Muscle of leg (tissue), 16 donors: ENCODE measurements at places on chromosomes 4 and X. TPM values are rescaled to one million over a fixed set of nuclear protein-coding genes. Genes with fewer than 3 reads are reported as not detected.

GRCh38 chrX:107014936-107015335 lies 14.9 kb upstream of the MORC4 start:
- no peaks in the 10 kb centered on the region for H3K4me1 ChIP-seq
- no peaks in the 10 kb centered on the region for H3K36me3 ChIP-seq
- DNase-seq: peak; percentile 87
- H3K4me3 ChIP-seq: no peak overlapping the region

GRCh38 chr4:73103799-73104503 lies 34.4 kb upstream of the COX18 start:
- H3K4me1 ChIP-seq: no peaks in the 10 kb centered on the region
- no peak overlapping the region for H3K4me3 ChIP-seq
- no peak for DNase-seq
- H3K27me3 ChIP-seq: no peaks in the 10 kb centered on the region
- no peak overlapping the region for H3K27ac ChIP-seq

DNA sequence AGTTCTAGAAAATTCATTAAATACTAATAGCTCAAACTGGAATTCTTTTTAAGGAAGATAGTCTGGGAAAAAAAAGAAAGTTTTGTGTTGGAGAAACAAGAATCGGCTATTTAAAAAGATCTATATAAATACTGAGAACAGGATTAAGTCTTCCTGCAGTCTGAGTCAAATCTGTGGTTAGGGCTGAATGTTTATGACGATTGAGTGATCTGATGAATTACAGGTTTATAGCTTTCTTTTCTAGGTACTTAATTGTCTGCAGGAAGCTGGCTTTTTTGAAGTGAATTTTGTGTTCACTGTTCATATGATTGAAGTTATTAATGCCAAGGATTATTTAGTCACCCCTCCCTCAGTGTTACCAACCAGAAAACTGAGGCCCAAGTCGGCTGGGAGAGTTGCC lies 42.2 kb downstream of the TLL1 start:
- no peak overlapping the region for H3K27ac ChIP-seq
- no peak overlapping the region for H3K4me3 ChIP-seq
- no peaks in the 10 kb centered on the region for H3K36me3 ChIP-seq
- DNase-seq: no peak
- no peaks in the 10 kb centered on the region for H3K4me1 ChIP-seq

DNA sequence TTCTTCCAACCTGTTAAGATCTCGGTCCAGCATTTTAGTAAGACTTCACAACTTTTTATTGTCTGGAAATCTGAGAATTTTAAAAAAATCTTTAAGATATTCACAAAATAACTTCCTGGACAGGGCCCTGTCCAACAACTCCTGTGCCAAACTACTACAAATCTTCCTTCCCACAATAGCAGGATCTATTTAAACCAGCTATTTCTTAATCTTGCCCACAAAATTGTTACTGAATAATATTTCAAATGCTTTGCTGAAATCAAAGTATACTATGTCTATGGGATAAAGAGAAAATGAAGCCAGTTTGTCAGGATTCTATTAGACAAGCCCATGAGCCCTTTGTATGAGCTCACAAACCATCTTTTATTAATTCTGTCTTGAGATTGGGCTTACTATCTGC lies 104.1 kb upstream of the DDIT4L start:
- H3K27ac ChIP-seq: no peak overlapping the region
- DNase-seq: no peak
- H3K36me3 ChIP-seq: no peaks in the 10 kb centered on the region
- H3K4me1 ChIP-seq: no peaks in the 10 kb centered on the region

DNA sequence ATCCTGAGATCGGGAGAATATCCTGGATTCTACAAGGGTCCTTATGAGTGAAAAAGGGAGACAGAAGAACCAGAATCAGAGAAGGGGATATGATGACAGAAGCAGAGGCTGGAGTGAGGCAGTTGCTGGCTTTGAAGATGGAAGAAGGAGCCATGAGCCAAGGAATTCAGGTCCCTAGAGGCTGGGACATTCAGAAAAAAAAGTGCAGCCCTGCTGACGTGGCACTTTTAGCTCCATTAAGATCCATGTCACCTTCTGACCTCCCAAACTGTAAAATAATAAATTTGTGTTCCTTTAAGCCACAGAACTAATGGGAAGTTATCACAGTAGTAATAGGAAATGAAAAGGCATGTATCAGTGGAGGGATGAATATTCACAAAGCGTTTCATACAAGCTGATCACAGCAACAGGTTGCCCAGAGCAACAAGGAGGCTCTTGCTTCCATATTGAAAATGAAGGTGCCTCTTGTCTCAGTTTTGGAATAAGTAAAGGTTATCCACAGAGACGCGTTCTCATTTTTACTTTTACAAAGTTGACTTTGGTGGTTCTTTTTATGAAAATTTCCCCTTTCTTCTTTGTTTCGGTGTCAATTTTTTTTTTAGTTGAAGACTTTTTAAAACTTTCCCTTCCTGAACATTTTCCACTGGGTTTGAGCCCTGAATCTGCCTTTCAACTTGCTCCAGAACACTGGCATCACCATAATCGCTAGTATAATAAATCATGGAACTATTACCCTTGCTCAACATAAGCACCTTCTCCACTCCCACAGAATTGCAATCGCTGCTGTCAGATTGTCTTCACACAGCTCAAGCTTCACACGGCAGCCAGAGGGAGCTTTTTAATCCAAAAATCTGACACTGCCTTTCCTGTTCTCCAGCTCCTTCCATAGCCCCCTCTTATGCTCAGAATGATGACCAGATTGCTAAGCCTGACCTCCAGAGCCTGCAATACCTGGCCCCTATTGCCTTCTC lies 127.6 kb upstream of the RBPJ start:
- H3K27ac ChIP-seq: peak overlapping the region; percentile 62
- H3K4me3 ChIP-seq: no peak overlapping the region
- DNase-seq: peak; percentile 75
- no peaks in the 10 kb centered on the region for H3K36me3 ChIP-seq
- peaks cover 7% of the 10 kb centered on the region for H3K4me1 ChIP-seq
- H3K27me3 ChIP-seq: no peaks in the 10 kb centered on the region

- H3K36me3 ChIP-seq: no peaks in the 10 kb centered on the region
- no peak for DNase-seq
- H3K4me1 ChIP-seq: peaks cover 37% of the 10 kb centered on the region
- H3K27me3 ChIP-seq: peaks cover 5% of the 10 kb centered on the region
- no peak overlapping the region for H3K4me3 ChIP-seq
Measured at GRCh38 chr4:8316251-8316771, 46.8 kb downstream of the HTRA3 start.

DNA sequence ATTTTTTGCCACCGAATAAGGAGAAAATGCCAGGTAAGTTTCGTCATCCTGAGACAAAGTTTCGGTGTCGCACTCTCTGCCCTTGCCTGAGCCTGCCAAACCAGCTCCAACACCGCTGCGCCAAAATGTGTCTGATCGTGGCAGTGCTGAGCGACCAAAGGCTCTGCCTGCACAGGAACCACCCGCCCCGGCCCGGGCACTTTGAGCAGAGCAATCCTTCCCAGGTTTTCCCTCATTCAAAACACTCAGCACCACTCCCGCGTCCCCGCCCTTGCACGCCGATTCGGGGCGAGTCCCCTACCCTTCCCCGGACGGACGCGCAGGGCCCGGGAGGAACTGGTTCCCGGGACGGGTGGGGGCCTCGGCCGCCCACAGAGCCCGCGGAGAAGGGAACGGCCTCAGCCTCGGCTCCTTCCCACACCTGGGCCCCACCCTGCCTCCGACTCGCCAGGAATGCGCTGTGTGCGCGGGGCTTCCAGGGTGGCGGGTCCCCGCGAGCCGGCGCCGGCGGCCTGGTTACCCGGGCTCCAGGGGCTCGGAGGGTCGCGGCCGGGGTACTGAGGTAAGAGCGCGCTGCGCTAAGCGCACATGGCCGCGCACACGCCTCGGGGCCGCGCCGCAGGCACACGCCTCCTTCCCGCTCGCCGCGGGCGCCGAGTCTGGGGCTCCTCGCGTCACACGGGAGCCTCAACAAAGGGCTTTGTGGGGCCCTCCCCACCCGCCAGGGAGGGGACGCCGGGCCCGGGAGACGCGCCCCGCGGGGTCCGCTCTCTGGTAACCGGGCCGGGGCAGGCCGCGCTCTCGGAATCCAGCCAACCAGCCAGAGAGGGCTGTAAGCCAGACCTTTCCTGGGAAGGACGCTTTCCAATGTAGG lies at the start of gene C4orf36:
Gene C4orf36 (minus strand): TSS at position 661 of the 874 bp plus-strand sequence. CDS start 902 bp downstream, outside the sequence.
- H3K4me1 ChIP-seq: peaks cover 6% of the 10 kb centered on the region
- H3K36me3 ChIP-seq: no peaks in the 10 kb centered on the region
- peaks cover 12% of the 10 kb centered on the region for H3K27me3 ChIP-seq

- no peak for DNase-seq
- H3K27ac ChIP-seq: no peak overlapping the region
- no peak overlapping the region for H3K4me3 ChIP-seq
Measured at GRCh38 chr4:89298788-89299152, 8.8 kb downstream of the GPRIN3 start.

The TCEAL6 gene
- not detected for polyA plus RNA-seq

The HSFX4 gene
- 0.55 TPM for polyA plus RNA-seq

The CLDN34 gene
- not detected for polyA plus RNA-seq

The NDNF gene
- polyA plus RNA-seq: 10.9 TPM

The SORCS2 gene
- polyA plus RNA-seq: 17.5 TPM

The ERCC6L gene
- 2.1 TPM for polyA plus RNA-seq
